GM04503 (cell line): ENCODE measurements at places on chromosomes 7 and 10.

DNA sequence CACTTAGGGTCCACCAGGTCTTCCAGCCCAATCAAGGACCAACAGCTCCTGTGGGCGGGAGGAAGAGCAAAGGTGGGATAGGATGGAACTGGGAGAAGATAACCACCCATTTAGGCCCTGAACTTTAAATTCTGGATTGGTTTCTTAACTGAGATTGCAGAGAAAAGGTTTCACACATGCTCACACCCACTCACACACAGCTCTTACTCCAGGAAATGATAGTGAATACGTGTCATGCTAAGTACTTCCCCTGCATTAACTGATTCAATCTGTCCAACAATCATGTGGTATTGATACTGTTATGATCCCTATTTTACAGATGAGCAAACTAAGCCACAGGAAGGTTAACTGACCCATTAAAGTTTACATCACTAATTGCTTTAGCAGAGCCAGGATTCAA lies 4.6 kb upstream of the CYP3A4 start:
- DNase-seq, result no peak

GRCh38 chr10:113801569-113801968 lies 50.1 kb downstream of the PLEKHS1 start:
- no peak for DNase-seq

- DNase-seq, result peak; percentile 98
Measured at GRCh38 chr7:76291351-76292212, 10.9 kb upstream of the HSPB1 start.

DNA sequence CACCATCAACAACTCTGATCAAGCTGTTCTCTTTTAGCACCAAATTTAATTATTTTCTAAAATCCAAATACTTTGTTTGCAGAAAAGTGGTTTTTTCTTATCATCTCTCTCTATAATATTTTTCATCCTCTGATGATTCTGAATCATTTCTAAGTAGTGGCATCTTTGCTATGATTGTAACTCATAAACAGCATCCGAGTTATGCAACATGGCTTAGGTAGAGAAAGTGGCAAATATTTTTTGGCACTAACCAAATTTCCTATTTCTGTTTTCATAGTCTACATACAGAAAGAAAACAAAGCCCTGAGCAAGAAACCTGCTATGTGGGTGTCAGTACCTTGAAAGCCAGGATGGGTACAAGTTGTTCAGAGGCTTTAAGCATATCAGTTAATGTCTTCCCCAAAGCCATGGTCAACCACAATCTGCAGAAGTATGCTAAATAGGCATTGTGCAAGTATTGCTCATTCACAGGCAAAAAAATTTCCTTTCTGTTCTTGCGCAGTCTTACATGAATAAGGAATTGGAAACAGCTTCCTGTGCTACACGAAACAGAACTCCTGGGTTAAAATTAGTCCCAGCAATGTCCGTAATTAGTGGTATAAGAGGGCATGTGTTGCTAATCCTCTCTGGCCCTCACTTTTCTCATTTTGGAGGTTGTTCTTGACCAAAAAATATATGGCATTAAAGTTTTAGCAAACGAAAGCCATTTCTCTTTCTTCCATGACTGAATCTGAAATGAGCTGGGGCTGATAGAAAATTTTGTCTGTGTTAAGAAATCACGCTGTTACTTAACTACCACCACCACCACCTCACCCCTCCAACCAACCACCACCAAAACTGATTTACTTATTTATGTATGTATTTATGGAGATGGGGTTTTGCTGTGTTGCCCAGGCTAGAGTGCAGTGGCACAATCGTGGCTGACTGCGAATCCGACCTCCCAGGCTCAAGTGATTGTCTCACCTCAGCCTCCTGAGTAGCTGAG lies 325.6 kb upstream of the MAGI2 start:
- DNase-seq, result peak; percentile 78

DNA sequence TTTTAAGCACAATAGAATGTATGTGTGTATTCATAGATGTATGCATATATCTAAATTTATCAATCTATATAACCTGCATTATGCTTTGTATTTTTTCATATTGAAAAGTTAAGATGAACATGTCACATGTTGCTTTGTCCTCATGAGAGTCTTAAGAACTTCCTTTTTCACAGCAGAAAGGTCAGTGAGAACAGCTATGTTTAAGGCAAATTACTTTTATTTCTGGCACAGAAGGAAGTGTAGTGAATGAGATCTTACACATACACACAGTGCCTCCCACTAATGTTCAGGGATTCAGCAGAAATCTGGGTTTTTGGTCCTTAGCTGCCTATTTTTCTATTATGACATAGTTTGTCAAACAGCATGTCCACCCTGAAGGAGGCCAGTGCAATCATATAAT lies 134.8 kb downstream of the TMEM26 start:
- DNase-seq, result no peak

DNA sequence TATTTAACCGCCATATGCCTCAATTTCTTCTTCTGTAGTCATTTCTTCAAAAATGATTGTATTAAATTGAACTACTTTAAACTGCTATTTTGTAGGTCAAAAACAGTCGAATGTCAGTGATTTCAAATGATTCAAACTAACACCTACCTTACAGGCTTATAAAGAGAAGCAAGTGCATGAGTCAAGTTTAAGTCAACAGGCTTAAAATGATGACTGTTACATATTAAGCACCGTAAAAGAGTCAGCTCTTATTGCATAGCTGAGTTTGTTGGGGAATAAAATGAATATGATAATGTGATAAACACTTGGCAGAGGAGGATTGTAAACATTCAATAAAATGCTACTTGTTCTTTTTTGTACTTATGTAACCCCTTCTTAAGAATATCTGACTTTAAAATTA lies 90.1 kb upstream of the ANKRD1 start:
- DNase-seq, result no peak

DNA sequence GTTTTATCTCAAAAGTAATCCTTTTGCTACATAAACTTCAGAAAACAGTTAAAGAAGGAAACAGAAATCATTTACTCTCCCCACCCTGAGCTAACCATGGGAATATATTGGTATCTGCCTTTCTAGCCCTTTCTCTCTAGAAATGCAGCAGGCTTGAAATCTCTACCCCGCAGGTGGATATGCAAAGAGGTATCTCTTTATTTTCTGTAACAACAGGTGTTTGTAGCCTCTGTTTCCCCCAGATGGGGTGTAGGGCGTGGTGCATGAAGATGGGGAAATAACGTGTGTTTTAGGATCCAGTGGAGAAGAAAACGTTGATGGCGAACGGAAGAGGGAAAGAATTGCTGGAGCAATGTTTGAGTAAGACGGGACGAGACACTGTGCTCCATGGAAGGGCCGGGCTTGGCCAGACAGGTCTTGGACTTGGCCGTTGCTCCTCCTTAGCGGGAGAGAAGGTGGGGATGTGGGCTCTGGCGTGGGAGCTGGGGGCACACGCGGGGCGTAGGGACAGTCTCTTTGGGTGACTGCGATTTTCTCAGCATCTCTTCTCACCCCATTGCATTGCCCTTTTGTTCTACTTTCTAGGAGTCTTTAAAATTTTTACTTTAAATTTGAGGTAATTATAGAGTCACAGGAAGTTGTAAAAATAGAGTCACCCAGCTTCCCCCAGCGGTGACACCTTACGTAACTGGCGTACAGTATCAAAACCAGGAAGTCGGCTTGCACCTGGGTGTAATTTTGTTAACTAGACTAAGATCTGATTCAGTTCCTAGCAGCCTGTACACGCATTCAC lies 82.9 kb downstream of the ELFN1 start:
- no peak for DNase-seq

DNA sequence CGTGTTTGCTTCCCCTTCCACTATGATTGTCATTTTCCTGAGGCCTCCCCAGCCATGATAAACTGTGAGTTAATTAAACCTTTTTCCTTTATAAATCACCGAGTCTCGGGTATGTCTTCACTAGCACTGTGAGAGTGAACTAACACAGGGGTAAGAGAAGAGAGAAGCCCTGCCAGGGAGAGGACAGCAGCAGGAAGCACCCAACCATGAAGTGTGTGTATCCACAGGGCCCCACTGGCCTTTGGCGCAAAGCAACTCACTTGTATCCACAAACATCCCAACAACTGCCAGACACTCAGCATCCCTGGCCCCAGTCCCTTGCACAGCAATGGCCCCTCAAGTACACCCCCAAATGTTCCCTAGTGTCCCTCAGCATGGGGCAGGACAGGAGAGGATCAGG lies 115.1 kb downstream of the MAD1L1 start:
- DNase-seq, result no peak

DNA sequence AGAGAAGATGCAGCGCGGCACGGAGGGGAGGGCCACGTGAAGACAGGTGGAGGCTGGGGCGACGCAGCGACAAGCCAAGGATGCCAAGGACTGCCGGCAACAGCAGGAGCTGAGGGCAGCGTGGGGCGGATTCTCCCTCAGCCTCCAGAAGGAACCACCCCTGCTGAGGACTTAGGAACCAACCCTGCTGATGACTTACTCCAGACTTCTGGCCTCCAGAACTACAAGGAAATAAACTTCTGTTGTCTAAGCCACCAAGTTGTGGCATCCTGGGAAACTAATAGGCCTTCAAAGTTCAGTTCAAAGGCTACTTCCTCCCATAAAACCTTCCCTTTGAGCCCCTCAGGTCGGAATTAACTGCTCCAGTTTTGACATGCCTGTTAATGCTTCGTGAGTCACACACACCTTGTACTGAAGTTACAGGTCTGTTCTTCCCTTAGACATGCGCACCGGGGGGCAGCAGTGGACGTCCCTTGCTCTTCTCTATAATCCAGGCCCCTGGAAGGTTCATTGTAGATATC lies 88.4 kb upstream of the RHEB start:
- no peak for DNase-seq
